ENCODE measurements at places on chromosomes 5 and 9.
A peak's percentile ranks its signal among the peaks of the same experiment; 100 is the strongest.

DNA sequence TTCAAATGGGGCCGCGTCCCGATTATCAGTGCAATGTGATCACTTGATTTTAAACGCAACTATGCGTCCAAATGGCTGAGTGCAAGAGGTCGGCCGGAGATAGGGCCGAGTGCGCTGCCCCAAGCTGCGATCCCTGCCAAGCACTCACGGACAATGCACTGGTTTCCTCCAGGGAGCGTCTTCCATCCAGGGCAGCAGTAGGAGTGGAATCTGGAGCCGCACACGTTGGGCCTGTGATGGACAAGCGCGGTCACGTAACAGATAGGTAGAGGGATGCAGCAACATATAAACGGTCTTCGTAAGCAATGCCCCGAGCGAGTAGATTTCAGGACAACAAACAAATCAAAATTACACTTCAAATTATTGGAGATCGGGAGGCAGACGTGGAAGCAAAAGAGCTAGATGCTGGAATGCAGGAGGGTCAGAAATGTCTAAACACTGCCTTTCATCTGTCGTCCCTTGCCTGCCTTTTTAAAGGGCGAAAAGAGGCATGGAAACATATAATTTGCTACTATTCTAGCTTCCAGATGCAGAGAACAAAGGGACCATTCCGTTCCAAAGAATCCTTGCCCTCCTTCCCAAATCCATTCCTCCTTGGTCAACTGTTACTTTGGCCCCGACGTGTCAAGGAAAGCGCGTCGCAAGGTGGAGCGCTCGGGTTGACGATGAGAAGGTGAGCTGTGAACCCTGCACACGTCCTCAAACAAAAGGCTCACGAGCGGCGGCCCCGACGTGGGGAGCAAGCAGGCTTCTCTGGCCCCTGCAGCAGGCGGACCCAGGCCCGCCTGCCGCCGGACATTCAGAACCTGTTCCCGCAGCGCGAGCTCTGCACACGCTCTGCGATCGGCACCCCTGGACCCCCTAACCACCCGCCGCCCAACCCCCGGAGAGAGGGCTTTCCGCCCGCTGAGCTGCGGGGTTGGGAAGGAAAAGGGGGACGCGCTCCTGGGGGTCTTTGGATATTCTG lies 1.5 kb downstream of the FBN2 start:
- DNase-seq, result no peak

DNA sequence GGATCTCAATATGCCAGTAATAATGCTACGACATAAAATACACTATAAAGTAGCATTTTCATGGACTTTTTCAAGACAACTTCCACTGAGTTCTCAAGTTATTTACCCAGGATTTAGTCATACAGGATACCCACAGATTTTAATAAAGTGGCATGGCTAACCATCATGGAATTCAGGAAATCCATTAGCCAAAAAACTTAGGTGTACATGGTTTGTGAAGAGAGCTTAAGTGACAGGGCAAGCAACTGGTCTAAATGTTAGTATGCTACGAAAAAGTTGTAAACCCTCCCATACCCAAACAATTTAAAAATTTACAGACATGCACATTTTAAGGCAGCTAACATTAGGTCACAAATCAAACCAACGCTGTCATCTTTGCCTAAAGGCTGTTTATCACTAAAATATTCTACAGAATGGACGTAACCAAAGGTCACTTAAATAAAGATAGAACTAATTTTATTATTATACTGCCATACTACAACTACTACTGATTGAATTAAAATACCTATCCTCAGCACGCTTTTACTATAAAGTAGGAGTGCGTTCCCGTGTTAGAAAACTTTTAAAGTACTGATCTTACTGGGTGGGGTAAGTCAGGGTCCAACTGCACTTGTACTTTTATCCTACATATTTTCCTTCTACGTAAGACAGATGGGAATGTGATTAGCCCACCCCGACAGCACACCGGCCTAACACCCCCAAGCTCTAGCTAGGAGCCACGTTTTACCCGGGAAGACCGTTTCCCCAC lies 1.1 kb downstream of the UBTD2 start:
- peak; percentile 21 for DNase-seq

DNA sequence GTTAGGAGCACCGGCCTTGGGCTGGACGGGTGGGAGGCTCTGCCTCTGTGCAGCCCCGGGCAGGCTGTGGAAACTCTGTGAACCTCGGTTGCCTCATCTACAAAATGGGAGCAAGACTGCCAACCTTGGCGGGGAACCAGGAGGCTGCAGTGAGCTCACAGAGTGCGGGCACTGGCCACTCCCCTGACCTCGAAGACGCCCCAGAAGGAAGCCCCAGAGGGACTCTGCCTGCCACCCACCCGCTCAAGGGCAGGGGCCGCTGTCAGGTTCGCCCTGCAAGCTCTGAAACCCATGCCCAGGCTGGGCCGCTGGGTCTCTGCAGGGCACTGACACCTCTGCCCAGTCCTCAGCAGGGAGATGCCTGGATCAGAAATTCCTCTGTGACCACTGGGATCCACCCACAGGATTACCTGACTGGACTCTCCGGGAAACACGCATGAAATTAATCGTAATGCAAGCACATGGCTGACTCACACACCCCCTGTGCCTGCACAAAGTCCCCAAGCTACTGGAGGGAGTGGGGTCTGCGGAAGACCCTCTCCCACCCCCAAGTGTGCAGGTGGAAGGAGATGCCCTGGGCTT lies 7.4 kb downstream of the CCDC187 start:
- DNase-seq, result no peak

- no peak for DNase-seq
Observed at GRCh38 chr5:58056546-58056945, 403.3 kb downstream of the PLK2 start.

DNA sequence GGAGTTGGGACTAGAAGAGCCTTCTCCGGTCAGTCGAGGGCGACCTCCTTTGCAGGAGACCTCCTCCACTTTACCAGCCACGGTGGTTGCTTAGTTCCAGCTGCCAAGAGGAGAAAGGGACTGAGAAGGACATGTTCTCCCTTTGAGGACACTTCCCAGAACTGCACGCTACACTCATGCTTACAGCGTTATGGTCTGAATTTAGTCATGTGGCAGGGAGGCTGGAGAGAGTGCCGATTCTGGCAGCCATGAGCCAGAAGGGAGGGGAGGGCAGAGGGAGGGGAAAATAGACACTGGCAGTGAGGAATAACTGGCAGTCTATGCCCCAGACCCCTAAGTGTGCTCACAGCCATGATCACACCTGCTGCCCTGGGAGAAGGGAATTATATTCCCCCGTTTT lies 47.8 kb downstream of the TSPAN17 start:
- DNase-seq, result no peak

Measured in NAMALWA (cell line).